ENCODE measurements at places on chromosomes 16 and 17.

- DNase-seq = no peak
Observed at GRCh38 chr17:78418326-78419026, 40.0 kb downstream of the PGS1 start.

GRCh38 chr16:14420721-14421488, 209.2 kb downstream of the PARN start:
- no peak for DNase-seq

DNA sequence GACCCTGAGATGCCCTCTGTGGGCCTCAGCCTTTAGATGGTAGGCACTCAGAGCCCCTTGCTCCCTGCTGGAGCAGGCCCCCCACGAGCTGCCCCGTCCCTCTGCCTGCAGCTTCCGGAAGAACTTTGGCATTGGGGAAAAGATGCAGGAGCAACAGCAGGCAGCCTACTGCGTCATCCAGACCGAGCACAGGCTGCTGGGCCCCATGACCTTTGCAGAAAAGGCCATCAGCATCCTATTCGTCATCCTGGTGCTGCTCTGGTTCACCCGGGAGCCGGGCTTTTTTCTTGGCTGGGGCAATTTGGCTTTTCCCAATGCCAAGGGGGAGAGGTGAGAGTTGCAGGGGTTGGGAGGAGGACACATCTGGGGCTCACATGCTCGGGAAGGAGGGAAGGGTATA, 12.7 kb upstream of the FOXN1 start:
- no peak for DNase-seq

- no peak for DNase-seq
Observed at GRCh38 chr16:88681084-88681680, 5.1 kb downstream of the SNAI3 start.

DNA sequence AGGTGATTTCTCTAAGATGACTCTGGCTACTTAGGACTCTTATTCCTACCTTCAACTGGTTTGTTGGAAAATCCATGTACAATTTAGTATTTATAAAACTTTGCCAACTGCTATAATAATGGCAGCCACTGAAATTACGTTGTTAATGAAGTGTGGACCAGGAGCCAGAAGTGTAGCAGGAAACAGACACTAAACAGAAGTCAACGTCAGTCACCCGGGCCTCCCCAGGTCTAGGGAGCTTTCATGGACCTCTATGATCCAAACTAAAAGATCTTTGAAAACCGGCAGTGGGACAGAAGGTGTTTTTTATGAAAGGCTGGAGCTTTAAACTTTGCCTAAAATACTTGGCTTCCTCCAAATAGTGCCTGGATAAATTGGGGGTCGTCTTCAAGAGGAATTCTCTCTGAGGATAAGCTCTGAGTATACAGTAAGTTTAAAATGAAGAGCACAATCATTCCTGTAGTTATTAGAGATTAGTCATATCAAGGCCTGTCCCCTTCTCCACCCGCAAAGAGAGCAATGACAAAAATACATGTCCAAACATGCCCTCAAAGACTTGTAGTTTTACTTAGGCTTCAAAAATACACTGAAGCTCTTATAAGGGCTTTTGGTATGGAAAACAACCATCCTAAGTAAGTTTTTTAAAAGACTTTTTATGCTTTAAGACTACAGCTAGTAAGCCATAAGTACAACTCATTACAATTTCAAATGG, 34.6 kb downstream of the DCUN1D3 start:
- no peak for DNase-seq

DNA sequence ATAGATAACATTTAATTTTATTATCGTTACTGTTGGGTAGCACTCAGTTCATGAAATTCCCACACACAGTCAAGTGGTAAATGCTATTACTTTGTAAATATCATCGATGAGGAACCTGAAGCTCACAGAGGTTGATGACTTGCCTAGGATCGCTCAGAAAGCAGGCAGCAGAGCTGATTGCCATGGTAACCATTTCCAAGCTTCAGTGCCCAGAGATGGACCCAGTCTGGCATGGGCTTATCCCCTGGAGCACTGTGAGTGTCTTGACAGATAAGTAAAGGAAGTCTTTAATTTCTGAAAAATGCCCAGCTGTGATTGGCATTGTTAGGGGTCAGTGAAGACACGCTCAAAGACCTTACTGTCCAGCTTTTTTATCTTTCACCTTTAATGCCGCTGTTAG, 95.0 kb downstream of the PRKCB start:
- DNase-seq = no peak

DNA sequence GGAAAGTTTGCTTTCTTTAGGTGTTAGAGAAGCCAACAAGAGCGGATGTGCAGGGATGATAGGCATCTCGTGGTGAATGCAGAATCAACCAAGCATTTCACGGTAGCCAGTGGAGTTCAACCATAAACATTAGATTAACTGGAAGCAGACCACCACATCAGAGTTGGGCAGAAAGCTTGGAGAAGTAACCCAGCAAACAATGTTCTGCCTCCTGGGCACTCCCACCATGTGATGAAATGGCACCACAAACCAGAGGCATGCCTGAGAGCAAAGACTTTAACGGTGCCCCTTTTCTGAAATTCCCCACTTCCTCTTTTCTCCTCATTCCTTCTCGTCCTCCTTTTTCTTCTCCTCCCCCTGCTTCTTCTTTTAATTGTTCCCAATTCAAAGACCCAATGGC, 193.5 kb upstream of the ANKFN1 start:
- no peak for DNase-seq

- no peak for DNase-seq
Observed at GRCh38 chr16:29126057-29126494, 141.2 kb downstream of the LAT start.

DNA sequence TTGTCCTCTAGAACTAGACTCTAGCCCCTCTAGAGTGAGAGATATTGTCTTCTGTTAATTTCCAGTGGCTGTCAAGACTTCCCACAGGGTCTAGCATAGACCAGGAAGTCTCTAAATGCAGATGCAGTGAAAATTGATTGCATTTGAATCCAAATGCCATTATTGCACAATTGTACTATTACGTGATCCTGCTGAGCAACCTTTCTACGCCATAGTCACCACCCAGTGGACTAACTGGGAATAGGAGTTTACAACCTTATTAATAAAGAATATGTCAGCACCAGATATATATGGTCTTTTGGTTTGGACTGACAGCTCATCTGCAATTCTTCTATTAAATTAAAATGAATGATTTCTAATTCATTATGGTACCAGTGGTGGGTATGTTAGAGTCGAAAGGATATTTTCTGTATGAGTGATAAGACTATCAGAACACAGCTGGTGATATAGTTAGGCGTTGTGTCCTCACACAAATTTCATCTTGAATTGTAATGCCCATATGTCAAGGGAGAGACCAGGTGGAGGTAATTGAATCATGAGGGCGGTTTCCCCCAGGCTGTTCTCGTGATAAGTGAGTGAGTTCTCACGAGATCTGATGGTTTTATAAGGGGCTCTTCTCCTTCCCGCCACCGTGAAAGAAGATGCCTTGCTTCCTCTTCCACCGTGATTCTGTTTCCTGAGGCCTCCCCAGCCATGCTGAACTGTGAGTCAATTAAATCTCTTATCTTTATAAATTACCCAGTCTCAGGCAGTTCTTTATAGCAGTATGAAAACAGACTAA, 138.9 kb upstream of the CA10 start:
- DNase-seq = no peak

GRCh38 chr16:79632289-79632688, 31.8 kb upstream of the MAF start:
- no peak for DNase-seq

Measured in stimulated activated CD4-positive, alpha-beta T cell treated with anti-CD3 and anti-CD28 coated beads, Interleukin-4, amount 100 ng/mL, for 1 hour (primary cell).